ENCODE measurements at places on chromosomes 4 and X.
A peak's percentile ranks its signal among the peaks of the same experiment; 100 is the strongest.

DNA sequence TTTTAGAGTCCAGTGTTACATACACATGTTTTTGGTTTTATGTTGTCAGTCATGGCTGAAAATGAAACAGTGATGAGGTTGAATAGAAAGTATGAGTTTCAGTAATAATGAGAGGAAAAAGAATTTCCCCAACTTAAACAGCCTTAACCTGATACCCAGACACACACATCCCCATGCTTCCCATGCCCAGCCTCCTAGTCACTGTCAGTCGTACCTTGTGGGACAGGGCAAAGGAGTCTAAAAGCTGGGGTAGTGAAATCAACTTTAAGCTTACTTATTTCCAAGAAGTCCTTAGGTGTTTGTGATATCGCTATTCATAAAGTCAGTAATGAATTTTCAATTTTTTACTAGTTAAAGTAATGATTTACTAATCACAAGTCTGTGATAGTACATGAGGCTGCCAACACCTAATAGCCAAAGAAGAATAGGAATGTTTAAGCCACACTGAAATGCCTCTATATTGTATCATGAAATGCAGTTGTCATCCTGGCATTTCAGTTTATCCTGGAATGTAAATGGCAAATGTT, 24.3 kb upstream of the GPR34 start:
- DNase-seq: no peak

DNA sequence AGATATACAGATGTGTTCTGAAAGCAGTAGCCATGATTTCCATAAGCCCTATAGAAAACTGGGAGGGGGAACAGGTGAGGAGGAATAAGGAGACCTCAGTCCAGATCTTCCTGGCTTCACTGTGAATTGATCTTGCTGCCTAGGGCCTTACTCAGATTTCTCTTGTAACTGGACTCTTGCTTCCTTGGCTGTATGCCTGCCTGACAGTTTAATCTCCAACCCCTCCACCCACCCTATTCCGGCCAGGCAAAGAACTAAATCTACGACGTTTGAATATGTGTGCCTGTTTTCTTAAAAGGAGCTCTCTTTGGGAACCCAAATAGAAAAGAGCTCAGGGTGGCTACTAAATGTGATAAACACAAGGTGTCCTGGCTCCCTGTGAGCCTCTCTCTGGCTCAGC, 173.0 kb downstream of the GPC3 start:
- no peak for DNase-seq

GRCh38 chr4:40395908-40396793, 61.0 kb downstream of the CHRNA9 start:
- DNase-seq: peak; percentile 36

DNA sequence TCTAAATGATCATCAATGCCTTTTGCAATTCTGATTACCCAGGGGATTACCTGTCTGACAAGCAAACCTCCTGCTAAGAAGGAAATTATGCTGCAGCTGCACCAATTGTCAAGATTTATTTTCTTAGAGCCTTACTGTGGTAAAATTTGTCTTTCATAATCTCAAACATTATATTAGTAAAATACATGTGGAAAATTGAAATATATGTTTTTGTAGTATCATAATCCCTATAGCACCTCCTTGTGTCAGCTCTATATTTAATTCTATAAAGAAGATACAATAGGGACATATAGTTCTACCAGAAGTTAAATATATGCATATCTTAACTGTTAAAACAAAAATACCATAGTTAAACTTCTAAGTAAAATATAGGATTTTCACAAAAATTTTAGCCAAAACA, 655.6 kb upstream of the PCDH10 start:
- no peak for DNase-seq

DNA sequence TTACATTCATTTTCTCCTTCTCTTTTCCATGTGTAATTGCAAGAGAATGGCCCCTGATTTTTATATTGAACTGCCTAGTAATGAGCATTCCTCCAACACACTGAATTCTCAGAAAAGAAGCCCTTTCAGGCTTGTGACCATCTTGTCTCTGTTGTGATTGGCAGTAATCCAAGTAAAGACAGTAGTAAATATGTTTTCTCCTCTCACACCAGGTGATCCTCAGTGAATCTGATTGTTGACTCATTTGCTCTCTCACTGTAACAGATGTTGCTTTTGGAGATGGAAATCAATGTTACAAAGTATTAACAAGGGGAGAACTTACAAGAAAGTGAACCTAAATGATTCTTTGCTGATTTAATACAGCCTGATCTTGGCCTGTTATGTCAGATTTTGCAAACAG, 271.0 kb downstream of the AFF2 start:
- DNase-seq: peak; percentile 5

DNA sequence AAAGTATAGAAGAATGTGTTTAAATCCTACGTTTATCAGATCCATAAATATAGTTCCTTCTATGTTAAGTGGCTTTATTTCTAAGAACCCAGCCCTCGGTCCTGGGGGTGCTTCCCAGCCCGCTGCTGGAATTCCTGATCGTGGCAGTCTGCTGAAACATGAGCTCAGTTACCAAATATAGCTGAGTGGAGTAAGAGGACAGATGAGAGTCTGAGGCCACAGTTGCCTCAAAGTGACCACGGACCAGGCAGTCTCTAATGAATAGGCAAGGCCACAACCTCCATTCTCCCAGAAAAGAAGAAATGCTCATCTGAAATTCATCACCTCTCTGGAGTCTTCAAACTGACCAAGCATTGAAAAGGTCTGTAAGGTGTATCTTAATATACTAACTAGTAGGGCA, at the start of gene PALLD:
PALLD (plus strand) TSS at position 219 of the 400 bp plus-strand sequence.
- DNase-seq: peak; percentile 20

- no peak for DNase-seq
Observed at GRCh38 chr4:38213083-38213805, 253.0 kb downstream of the PTTG2 start.

GRCh38 chr4:101958547-101958946, 168.0 kb downstream of the BANK1 start:
- DNase-seq: no peak

DNA sequence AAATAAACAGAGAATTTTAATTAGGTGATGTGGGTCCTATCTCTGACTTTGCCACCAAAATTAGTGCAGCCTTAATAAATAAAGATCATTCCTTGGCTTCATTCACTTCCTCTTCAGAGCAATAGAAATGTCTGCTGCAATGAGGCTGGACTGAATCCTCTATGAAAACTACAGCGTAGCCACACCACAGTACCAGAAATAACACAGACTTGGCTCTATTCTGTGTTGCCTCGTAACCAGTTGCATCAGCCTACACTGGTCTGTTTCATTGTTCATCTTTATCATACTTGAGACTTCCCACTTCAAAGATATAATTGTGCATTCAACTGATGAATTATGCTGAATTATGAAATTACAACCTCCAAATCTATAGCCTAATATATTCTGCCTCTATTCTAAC, 15.8 kb downstream of the GLRA3 start:
- DNase-seq: no peak

- DNase-seq: no peak
Observed at GRCh38 chr4:81946996-81947395, 426.8 kb downstream of the HNRNPD start.

DNA sequence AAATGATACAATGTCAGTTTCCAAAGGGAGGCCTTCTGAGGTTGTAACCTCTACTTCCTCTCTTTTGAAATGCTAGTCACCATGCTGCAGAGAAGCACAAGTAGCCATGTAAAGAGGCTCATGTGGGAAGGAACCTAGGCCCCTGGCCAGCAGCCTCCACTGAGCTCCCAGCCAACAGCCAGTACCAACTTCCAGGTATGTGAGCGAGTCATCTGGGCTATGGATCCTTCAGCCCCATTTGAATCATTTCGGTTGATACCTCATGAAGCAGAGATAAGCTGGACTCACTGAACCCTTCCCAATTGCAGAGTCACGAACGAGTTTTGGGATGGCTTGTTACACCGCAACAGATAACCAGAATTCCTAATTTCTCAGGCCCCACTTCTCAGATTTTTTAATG, 187.0 kb upstream of the LDB2 start:
- DNase-seq: no peak

DNA sequence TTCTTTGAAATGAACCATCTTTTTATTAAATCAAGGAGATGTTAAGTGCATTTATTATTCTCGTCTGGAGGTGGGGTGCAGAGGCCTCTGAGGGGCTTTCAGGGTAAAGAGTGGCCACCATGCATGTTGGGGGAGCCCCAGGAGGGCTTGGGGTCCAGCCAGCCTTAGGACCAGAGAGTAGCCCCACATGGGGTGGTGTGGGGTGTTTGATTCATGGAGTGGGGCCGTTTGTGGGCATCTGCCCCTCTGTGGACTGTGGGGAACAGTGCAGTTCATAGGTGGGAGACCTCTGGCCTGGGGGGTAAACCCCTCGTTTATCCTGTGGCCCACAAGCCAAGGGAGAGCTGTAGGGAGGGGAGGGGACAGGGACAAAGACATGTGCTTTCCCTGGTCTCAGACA, 26.9 kb downstream of the HTRA3 start:
- DNase-seq: no peak

DNA sequence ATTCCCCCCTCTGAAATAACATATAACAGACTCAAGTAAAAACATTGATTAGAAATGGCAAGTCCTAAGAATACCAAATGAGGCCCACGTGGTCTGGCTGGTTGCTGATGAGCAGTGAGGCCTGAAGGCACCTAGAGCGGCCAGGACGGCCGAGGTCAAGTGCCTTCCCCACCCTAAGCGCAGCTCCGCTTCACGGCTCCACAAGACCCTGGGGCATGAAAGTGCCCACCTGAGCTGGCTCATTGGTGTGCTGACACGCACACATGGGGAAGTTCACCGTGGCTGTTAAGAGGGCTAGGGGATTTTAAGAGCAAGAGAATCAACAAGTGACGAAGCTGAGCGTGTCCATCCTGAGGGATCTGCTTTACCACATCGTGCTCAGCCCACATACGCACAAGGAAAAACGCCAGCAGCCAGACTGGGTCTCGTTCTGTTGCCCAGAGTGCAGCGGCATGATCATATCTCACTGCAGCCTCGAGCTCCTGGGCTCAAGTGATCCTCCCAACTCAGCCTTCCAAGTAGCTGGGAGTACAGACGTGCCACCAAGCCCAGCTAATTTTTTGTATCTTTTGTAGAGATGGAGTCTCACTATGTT, 22.4 kb downstream of the DCTD start:
- DNase-seq: no peak

DNA sequence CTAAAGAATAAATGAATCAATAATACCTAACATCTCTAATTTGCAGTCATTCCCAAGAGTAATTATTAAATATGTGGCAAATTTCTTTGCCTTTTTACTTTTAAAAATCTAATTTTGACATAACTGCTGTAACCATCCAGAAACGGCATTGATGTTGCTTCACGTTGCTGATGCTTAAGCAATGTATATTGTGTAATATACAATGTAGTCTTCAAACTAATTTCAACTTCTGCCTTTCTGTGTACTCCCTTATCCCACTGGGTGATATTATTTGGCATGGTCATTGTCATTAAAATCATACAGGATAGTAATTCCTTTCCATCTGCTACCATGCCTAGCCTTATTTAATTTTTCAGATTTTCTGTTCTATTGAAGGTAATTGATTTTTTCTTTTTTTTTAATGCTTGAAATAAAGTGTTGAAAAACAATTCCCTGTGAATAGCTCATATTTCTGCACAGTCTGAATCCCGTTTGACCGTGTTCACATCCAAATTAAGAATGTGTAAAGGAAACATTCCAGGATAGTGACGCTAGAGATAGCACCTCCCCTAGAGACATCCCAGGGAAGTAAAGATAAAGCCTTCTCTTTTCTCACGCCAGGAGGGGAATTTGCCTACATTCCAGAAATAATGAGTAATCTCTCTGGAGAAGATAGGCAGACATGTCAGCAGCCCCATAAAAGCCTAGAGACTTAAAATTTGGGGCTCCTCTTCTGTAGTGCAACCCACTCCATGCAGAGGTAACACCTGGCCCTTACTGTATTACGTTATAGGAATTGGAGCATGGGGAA, 8.6 kb downstream of the FAM200B start:
- peak; percentile 68 for DNase-seq

- no peak for DNase-seq
Observed at GRCh38 chr4:186792728-186793366, 69.2 kb upstream of the FAT1 start.

DNA sequence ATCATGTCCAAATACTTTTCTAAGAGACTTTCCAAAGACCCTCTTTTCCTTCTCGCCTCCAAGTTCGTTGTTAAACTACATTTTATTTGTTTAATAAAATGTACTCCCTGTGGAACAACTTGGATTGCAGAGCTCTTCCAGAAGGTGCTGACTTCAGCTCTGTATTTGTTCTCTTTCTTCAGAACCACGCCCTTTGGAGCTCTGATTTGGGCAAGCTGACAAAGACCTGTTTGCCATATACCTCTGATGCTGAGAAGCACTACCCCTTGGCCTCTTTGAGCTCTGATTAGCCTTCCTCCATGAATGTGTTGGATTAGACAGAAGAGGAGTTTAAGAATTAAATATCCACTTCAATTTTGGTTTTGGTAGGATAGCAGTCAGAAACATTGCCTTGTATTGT, 815.1 kb upstream of the POU3F4 start:
- no peak for DNase-seq

GRCh38 chr4:59608466-59608865, 1591.7 kb upstream of the ADGRL3 start:
- DNase-seq: no peak

GRCh38 chr4:41579526-41579925, 41.6 kb downstream of the LIMCH1 start:
- no peak for DNase-seq

GRCh38 chrX:119763181-119763580, 4.8 kb downstream of the SOWAHD start:
- DNase-seq: peak; percentile 7

GRCh38 chrX:41457613-41458192, 10.6 kb downstream of the NYX start:
- DNase-seq: no peak

DNA sequence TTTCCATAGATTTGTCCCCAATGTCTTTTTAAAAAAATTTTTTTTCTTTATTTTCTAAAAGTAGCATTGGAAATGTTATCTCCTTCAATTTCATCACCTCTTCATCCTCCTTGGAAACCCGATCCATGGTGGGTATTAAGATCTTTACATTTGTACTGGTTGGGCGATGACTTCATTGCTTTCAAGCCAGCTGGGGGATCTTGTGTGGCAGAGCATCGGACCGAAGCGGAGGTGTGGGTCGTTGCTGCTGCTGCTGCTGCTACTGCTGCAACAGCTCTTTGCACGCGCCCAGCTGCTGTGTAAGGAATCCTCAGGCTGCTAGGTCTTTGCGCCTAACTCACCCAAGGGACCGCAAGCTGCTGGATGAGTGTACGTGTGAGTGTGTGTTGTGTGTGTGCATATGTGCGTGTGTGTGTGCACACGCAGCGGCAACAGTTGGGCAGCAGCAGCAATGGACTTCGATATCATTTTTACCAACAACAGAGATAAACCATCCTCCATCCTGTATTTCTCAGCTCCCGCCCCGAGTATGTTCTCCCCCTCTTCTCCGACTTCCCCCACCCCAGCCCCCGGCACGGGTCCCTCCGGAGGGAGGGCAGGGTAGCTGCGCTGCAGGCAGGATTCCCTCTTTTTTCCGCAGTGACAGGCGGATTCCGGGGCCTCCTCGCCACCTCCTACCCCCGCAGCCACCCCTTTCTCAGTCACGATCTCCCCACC, 768 bp upstream of the CDKL5 start:
- peak; percentile 81 for DNase-seq

- no peak for DNase-seq
Observed at GRCh38 chr4:95020521-95020920, 262.8 kb downstream of the BMPR1B start.

Measured in eye (tissue), 1 donor.